ENCODE measurements at places on chromosomes 6 and 20. TPM values are rescaled to one million over a fixed set of nuclear protein-coding genes. Genes with fewer than 3 reads are reported as not detected.

The MUCL3 gene
- polyA plus RNA-seq = not detected

The ADGB gene
- not detected for polyA plus RNA-seq

The F13A1 gene
- 3.7 TPM for polyA plus RNA-seq

The ZNF311 gene
- not detected for polyA plus RNA-seq

The BPIFA1 gene
- not detected for polyA plus RNA-seq

The DEFB132 gene
- polyA plus RNA-seq = not detected

Data from IgD-negative memory B cell (primary cell).